ENCODE measurements at places on chromosomes 13 and 19.

DNA sequence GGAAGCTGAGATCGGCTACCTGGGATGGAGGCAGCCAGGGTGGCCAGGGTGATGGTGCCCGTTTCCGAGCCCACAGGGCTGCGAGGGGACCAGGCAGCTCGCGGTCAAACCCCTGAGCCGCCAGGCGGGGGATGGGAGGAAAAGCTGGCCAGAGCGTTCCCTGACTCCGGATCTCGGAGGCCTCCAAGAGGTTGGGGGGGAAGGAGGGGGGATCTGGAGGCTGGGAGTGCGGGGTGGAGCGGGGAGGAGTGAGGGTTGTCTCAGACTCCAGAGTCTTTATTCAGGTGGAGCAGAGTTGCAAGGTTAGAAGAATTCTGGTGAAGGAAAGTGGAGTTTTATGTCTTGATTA, 1.1 kb downstream of the CACNG7 start:
- DNase-seq: no peak

- no peak for DNase-seq
These were observed 86.1 kb downstream of the THSD1 start for GRCh38 chr13:52319876-52320275.

- DNase-seq: no peak
These were observed 298.4 kb downstream of the SLITRK6 start for GRCh38 chr13:85500696-85501256.

- no peak for DNase-seq
These were observed 1.2 kb downstream of the CDK8 start for GRCh38 chr13:26255115-26255514.

- DNase-seq: no peak
These were observed 14.2 kb upstream of the CFAP97D2 start for GRCh38 chr13:114164681-114165429.

- no peak for DNase-seq
These were observed 84.4 kb downstream of the WDFY2 start for GRCh38 chr13:51668580-51669195.

GRCh38 chr13:21723807-21724505, 53.1 kb downstream of the FGF9 start:
- no peak for DNase-seq

- DNase-seq: no peak
These were observed 60.5 kb downstream of the CELF5 start for GRCh38 chr19:3284759-3285646.

GRCh38 chr19:4246767-4247593, at the start of gene YJU2:
TSS of gene YJU2 (plus strand) at chr19:4247080. CDS start at chr19:4247147, 67 bp downstream.
- DNase-seq: peak; percentile 99

DNA sequence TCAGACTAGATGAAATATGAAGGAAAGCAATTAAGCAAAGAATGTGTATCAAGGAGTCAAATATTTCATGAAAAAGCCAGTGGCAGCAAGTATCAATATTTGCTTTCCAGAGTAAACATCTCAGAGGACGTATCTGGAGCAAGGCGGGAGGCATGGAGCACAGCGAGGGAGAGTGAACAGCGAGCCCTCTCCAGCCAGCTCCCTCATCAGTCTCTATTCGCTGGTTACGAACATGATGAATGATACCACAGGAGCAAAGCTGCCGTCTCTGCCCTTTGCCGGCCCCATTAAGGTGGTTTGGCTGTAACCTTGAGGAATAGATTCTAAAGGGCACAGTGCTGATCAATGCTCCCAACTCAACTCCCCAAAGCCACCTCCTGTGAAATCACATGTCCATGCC, 95.8 kb downstream of the CCNA1 start:
- no peak for DNase-seq

DNA sequence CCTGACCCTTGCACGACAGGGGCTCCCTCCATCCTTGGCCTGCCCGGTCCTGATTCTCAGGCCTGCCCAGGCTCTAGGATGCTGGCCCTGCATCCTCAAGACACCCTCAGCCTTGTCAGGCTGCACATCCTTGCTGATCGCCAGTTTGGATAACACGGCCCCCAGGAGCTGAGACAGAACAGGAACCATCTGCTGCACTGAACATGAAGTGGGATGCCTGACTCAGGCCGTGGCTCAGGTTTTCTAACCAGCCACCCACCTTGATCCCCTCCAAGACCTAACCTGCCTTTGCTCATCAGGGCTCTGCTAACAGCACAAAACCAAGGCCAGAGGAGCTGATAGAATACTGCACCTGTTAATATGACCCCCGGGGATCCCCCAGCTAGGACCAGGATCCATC, 56.0 kb downstream of the EPS15L1 start:
- no peak for DNase-seq

GRCh38 chr19:35318679-35319448, 10.1 kb upstream of the CD22 start:
- DNase-seq: no peak

- no peak for DNase-seq
These were observed at the start of gene FAM83E for GRCh38 chr19:48614436-48615230. TSS of gene FAM83E (minus strand) at chr19:48615076. CDS start at chr19:48613372, 1,704 bp downstream.

DNA sequence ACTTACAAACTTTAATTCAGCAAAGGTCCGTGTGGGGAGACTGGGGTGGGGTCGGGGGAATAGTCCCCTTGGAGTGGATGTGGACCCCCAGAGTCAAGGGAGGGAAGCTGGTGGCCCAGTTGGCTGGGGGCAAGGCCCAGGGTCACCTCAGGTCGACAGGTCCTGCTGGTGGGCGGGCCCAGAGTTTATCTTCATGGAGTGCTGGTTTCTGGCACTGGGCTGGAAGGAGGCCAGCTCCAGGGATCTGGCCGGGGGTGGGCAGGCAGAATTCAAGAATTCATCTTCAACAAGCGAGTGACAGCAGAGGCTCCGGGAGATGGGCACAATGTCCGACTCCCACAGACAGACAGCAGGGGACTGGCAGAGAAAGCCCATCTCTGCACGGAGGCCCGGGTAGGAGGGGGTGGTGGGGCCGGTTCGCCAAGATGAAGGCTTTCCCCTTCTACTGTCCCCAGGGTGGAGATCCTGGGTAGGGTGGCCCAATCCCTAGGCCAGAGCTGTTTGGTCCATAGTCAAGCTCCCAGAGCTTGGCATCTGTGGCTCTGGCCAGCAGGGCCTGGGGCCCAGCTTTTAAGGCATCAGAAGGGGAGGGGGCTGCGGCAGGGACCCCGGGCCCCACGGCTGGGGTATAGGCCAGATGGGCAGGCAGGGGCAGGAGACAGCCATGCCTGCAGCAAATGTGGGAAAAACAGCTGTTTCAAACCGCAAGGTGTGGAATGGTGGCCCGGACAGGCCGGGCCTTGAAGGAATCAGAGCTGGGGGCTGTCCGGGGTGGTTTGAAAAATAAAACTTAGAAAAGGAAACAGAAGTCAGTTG, 622 bp upstream of the FDX2 start:
- no peak for DNase-seq

- DNase-seq: no peak
These were observed 133.3 kb downstream of the KLF12 start for GRCh38 chr13:74000876-74001275.

- no peak for DNase-seq
These were observed 16.9 kb downstream of the UBAC2 start for GRCh38 chr13:99217461-99218110.

DNA sequence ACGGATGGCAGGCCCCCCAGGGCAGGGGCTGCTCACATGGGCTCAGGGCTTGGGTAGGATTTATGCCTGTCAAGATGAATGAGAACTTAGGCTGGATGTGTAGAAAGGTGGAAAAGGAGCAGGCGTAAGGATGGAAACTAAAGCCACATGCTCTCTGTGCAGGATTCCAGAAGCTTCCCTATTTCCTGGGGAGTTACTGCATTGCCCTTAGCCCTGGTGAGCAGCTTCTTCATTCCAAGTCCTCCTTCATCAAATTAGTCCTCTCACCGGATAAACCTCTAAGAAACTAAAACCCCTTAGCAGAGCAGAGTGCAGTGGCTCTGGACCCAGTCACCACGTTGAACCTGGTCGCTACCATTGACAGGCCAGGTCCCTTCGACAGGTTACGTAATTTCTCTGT, 7.4 kb downstream of the ATP12A start:
- no peak for DNase-seq

DNA sequence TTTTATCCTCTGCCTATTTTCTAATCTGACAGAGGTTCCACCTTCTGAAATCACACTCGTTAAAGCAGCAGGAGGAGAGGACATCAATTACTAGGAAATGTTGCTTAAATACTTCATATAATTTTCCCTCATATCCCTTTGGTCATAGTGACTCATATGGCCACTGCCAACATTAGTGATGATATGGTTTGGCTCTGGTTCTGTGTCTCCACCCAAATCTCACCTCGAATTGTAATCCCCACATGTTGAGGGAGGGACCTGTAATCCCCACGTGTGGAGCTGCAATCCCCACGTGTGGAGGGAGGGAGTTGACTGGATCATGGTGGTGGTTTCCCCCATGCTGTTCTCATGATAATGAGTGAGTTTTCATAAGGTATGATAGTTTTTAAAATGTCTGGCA, 618.4 kb upstream of the SLITRK5 start:
- no peak for DNase-seq

- no peak for DNase-seq
These were observed 17.7 kb upstream of the PLAUR start for GRCh38 chr19:43687660-43687997.

- no peak for DNase-seq
These were observed 14.4 kb upstream of the TPM4 start for GRCh38 chr19:16061943-16062342.

GRCh38 chr19:56107626-56108351, 13.3 kb downstream of the ZNF787 start:
- no peak for DNase-seq

DNA sequence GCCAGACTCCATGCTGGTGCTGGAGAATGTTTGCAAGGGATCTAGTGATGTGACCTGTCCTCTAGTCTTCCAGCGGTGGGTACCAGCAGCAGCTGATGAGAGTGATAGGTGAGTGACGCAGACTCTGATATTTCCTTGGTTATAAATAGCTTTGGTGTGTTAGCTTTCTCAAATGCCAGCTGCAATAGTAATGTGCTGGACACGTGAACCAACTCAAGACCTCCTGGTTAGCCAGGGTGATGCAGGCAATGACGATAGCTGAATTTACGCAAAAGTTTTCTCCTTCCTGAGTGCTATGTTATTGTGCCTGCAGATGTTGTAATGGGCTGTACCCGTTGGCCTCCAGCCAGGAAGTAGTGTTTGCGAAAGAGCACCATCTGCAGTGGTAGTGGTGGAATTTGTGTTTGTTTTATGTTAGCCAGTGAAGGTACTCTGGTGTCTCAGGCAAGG, 129.5 kb downstream of the CYSLTR2 start:
- DNase-seq: peak; percentile 6

DNA sequence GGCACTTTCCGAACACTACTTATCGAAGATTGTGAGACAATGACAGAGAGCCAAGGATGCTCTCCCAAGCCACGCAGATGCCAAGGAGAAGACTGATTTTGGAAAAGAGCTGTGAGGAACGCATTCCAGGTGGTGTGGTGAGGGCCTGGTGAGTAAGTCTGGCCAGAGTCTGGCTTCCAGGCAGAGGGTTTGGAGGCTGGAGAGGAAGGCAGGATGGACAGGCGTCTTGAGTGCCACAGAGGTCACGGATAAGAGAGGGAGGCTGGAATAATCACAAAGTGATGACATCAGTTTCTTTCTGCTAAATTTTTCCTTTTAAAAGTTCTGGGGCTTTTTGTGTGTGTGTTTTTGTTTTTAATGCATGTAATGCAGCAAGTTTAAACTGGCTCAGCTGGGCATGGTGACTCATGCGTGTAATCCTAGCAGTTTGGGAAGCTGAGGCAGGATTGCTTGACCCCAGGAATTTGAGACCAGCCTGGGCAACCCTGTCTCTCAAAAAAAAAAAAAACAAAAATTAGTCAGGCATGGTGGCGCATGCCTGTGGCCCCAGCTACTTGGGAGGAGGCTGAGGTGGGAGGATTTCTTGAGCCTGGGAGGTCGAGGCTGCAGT, 235.1 kb downstream of the NALCN start:
- DNase-seq: no peak

- DNase-seq: no peak
These were observed 7.5 kb downstream of the ARL11 start for GRCh38 chr13:49635599-49636433.

- no peak for DNase-seq
These were observed at the start of gene FXYD3 for GRCh38 chr19:35115177-35115951. TSS of gene FXYD3 (plus strand) at chr19:35115823. CDS start at chr19:35119377, 3,554 bp downstream.

- DNase-seq: no peak
These were observed 18.3 kb upstream of the CCNP start for GRCh38 chr19:40244579-40245317.

GRCh38 chr13:25819856-25820530, 231.8 kb downstream of the SHISA2 start:
- DNase-seq: no peak

- no peak for DNase-seq
These were observed 11.9 kb upstream of the F2RL3 start for GRCh38 chr19:16876904-16877361.

DNA sequence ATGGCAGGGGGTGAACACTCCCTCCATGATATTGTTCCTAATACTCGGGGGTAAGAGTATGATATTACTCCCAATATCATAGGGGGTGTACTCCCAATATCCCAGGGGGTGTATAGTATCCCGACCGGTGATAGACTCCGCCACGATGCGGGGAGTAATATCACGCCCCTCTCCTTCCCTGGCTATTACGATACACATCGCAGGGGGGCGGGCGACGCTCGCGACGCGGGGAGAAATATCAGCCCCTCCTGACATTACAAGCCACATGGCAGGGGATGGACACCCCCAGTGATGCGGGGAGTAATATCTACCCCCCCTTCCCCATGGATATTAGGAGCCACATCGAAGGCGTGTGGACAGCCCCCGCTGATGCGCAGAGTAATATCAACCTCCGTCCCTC, 3.2 kb upstream of the RGCC start:
- no peak for DNase-seq

Data from KG1 (cell line).